ENCODE measurements at places on chromosomes 1 and 21.

DNA sequence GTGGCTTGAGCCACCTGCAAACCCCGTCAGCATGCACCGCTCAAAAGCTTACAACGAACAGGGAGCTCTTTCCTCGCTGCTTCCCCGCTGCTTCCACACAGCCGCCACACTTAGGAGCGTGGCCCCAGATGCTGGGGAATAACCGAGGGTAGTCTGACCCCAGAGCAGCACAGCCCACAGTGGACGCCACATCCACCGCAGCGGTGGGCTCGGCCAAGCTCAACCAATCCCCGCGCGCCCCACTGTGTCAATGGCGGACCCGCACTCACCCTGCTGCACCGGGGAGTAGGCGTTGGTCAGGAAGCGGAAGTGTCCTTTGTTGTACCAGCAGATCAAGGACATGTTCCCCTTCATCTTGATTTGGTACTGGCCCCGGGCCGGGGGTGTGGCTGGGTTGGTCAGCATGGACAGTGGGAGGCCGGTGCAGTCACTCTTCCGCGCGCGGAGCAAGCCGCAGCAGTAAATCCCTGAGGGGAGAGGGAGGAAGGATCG lies 93.5 kb downstream of the PGBD5 start:
- DNase-seq, result no peak

GRCh38 chr1:235275836-235276235 lies 52.1 kb downstream of the ARID4B start:
- DNase-seq, result no peak

- DNase-seq, result no peak
These were observed 23.1 kb upstream of the USP25 start for GRCh38 chr21:15706696-15707095.

GRCh38 chr1:61638296-61638695 lies 86.6 kb downstream of the TM2D1 start:
- no peak for DNase-seq

- no peak for DNase-seq
These were observed 107.6 kb downstream of the CCDC185 start for GRCh38 chr1:223500560-223501425.

DNA sequence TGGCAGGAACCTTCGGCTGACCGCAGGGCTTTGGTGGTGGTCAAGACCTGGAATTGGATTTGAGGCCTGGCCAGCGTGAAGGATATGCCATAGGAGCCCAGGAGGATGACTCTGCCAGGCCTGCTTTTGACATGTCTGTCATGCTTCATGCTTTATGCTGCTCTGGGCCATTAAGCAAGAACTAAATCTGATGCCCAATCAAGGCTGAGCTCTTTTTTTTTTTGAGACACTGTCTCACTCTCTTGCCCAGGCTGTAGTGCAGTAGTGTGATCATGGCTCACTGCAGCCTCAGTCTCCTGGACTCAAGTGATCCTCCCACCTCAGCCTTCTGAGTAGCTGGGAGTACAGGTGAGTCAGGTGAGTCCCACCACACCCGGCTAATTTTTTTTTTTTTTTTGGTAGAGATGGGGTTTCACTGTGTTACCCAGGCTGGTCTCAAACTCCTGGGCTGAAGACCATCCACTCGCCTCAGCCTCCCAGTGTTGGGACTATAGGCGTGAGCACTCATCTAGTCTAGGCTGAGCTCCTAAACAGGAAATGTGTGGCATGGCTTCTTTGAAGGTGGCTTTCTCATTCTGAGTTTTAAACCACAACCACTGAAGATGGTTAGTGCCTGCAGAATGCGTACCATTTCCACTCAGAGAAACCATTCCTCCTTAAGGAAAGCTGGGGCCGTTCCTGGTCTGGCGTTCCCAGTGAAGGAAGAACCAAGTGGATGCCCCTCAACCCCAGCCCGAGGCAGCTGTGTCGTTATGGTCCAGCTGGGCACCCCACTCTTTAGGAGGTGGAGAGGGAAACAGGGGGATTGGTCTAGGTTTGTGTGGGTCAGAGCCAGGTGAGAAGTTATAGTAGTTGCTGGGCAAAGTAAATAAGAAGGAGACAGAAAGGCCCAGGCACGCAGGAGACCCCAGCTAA lies 34.2 kb upstream of the ATP5PO start:
- no peak for DNase-seq

DNA sequence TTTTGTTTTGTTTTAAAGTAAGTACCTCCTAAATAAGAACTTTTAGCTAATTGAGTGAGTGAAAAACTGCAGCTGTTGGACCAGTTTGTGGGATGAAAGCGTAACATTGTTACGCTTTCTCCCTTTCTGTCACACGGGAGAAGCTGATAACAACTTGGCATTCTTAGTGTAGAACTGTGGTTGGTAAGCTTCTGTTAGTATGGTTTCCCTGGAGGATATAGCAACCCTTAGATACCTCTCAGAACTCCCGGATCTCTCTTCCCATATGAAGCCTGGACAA lies 98.2 kb downstream of the CACHD1 start:
- DNase-seq, result no peak

- no peak for DNase-seq
These were observed 12.4 kb downstream of the C1orf198 start for GRCh38 chr1:230855886-230856285.

- DNase-seq, result no peak
These were observed 124.6 kb upstream of the CXADR start for GRCh38 chr21:17388226-17388625.

DNA sequence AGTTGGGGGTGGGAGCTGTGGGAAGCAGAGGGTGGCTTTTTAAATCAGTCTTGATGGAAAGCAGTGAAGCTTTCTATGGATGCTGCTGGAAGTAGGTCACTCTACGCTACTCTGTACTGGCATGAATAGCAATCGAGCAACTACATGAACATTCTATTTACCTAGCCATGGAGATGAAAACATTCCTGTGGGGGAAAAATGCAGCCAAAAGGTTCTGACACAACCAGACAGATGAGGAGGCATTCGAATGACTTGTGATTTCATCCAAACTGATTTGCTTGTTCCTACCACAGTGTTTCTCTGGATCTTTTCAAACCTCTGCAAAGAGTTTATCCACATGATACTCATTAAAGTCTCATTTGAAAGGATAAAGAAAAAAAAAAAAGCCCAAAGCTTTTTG lies 95.0 kb downstream of the ASTN1 start:
- DNase-seq, result no peak

DNA sequence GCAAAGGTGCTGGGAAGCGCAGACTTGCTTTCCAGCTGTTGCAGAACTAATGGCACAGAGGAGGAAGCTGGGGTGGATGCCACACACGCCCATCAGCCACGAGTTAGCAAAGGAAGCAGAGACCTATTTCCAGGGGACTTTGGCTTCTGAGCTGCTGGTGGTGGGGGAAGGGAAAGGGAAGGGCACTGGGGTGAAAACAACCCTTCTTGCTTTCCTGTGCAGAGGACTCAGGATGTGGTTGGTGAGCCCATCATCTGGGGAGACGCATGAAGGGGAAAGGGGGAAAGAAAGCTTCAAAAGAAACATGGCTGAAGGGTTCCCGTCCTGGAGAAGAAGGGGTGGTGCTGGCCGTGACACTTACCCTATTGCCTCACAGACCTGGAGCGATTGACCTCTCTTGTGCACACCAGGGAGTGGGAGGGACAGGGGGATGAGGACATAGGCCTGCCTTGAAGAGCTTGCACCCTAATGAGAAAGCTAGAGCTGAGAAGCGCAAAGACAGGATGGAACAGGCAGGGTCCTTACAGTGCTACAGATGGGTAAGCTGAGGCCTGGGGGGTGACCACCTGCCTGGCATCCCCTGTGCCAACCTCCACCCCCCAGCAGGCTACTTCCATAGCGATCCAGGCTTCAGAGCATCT lies 140.8 kb upstream of the RAB4A start:
- no peak for DNase-seq

- DNase-seq, result no peak
These were observed 160.9 kb upstream of the IVNS1ABP start for GRCh38 chr1:185477638-185478580.

GRCh38 chr1:34419663-34420136 lies 243.0 kb downstream of the C1orf94 start:
- no peak for DNase-seq

GRCh38 chr1:94654459-94654858 lies 112.9 kb upstream of the F3 start:
- DNase-seq, result no peak

DNA sequence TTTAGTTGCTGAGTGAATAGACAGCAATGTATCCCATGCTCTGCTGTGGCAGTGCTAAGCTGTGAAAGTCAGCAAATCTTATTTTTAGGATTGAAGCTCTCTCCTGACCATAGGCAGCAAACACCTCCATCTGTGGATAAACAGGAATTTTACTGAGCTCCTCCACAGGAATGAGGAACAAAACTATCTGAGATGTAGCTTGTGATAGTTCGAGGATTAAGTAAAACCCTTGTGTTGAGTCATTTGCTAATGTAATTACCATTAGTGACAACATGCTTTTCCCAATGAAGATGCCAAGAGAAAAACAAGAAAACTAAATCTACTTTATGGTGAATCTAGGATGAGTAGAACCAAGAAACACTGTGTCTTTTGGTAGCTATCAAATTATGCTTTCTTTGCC lies 122.7 kb downstream of the CLEC20A start:
- no peak for DNase-seq

- no peak for DNase-seq
These were observed 34.3 kb downstream of the AMY1C start for GRCh38 chr1:103783944-103784377.

GRCh38 chr1:85347908-85348307 lies 71.5 kb upstream of the BCL10 start:
- DNase-seq, result no peak

DNA sequence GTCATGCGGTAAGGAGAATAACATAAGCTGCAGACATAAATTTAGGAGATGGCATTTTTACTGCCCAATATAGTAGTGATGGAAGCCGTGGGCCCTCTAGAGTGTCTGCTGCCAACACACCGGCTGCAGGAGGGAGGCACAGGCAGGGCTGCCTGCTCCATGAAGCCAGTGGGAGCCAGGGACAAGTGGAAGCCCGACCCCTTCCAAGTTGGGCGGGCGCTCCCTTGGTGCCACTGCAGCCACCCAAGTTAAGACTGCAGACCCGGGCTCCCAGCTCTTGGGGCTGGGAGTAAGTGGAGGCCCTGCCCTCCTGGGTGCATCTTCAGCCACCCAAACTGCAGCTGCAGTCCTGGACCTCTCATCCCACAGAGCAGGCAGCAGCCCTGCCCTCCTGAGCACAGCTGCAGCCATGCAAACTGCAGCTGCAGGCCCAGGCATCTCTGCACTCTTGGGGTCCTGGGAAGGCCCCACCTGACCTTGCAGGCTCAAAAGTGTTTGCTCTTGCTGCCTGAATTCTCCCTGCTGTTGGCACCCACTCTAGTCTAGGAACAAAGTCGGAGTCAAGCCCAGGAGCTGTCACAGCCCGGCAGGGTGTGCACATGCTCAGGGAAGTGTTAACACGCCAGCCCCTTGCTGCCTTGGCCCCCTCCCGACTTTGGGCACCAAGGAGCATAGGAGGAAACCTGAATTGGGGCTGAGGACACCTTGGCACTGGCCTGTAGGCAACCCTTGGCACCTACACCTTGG lies 437.2 kb upstream of the PRMT6 start:
- no peak for DNase-seq

GRCh38 chr21:26748066-26748465 lies 97.1 kb downstream of the ADAMTS1 start:
- DNase-seq, result no peak

DNA sequence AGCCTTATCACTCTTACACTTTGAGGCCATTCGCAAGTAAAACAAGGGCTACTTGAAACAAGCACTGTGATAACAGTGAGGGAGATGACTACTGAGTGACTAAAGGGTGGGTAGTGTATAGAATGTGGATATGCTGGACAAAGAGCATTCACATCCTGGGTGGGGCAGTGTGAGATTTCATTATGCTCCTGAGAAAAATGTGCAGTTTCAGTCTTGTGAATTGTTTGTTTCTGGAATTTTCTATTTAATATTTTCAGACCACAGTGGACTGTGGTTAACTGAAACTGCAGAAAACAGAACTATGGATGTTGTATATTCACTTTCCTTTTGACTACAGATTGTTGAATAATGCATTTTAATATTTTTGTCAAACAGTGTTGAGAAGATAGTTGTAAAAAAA lies 25.1 kb upstream of the B3GALT2 start:
- no peak for DNase-seq

DNA sequence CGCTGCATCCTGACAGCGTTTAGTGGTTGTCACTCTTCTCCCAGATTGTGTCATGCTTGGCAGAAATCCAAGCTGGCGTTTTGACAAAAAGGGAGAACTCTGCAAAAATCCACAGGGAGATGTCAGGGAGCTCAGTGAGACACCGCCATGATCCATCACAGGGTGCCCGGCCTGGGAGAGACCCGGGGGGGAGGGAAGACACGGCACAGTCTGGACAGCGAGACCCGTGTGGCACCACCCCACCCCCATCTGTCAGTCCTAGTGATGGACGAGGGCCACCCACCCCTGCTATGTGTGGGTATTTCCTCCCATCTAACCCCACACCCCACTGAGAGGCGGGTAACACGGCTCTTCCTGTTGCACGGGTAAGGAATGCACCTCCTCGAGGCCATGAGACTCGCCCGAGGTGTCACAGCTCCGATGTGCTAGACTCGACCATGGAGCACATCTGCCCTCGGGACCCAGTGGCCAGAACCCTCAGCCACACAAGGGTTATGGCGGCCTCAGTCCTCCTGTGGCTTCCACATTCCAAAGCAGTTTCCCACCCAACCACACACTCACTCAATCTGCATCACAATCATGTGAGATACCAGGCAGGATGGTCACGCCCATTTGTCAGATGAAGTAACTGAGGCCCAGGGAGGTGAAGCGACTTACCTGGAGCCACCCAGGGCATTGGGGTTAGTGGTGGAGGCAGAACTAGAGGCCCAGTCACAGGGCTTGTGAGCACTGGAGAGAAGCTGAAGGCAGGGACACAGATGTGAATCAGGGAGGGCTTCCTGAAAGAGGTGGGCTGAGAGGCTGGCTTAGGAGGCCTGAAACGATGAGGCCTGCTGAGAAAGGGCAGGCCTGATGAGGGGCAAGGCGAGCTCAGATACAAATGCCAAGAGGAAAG lies 688.5 kb downstream of the MATN1 start:
- no peak for DNase-seq

Data from stimulated activated CD8-positive, alpha-beta memory T cell treated with anti-CD3 and anti-CD28 coated beads, Interleukin-15, amount 100 ng/mL, for 4 hours (primary cell).